ENCODE measurements at places on chromosomes 6 and 20.

DNA sequence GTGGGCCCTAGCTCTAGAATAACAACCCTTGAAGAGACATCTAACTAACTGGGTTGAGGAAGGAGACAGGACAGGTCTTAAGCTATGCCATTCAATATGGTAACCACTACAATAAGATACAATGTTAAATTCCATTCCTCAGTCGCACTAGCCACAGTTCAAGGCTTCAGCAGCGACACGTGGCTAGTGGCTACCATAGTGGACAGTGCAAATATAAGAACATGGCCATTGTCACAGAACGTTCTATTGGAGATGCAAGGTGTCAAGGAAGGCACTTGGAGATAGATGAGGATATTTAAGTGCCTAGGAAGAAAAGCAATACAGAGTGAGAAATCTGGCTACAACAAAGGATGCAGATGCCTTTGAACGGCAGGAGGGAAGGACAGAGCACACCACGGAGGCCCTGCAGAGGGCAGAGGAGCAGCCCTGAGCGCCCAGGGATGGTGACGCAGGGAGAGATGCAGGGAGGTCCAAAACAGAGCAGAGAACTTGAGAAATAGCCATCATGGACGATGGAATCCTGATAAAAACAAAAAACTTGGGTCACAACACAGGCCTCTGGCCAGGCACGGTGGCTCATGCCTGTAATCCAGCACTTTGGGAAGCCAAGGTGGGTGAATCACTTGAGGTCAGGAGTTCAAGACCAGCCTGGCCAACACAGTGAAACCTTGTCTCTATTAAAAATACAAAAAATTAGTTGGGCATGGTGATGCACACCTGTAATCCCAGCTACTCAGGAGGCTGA lies 140.7 kb downstream of the ZMYND8 start:
- no peak for DNase-seq
- no peaks in the 10 kb centered on the region for H3K4me1 ChIP-seq
- H3K27me3 ChIP-seq: no peaks in the 10 kb centered on the region
- no peak overlapping the region for H3K27ac ChIP-seq

- H3K36me3 ChIP-seq: peaks cover 12% of the 10 kb centered on the region
- no peak overlapping the region for H3K27ac ChIP-seq
- no peaks in the 10 kb centered on the region for H3K4me1 ChIP-seq
- no peaks in the 10 kb centered on the region for H3K27me3 ChIP-seq
- DNase-seq: no peak
- no peak overlapping the region for H3K4me3 ChIP-seq
Measured at GRCh38 chr6:100035873-100036653, 42.0 kb upstream of the MCHR2 start.

- no peaks in the 10 kb centered on the region for H3K4me1 ChIP-seq
- H3K27me3 ChIP-seq: no peaks in the 10 kb centered on the region
- no peak overlapping the region for H3K4me3 ChIP-seq
- DNase-seq: no peak
- H3K27ac ChIP-seq: no peak overlapping the region
Measured at GRCh38 chr6:167505782-167506181, 180.9 kb downstream of the TTLL2 start.

DNA sequence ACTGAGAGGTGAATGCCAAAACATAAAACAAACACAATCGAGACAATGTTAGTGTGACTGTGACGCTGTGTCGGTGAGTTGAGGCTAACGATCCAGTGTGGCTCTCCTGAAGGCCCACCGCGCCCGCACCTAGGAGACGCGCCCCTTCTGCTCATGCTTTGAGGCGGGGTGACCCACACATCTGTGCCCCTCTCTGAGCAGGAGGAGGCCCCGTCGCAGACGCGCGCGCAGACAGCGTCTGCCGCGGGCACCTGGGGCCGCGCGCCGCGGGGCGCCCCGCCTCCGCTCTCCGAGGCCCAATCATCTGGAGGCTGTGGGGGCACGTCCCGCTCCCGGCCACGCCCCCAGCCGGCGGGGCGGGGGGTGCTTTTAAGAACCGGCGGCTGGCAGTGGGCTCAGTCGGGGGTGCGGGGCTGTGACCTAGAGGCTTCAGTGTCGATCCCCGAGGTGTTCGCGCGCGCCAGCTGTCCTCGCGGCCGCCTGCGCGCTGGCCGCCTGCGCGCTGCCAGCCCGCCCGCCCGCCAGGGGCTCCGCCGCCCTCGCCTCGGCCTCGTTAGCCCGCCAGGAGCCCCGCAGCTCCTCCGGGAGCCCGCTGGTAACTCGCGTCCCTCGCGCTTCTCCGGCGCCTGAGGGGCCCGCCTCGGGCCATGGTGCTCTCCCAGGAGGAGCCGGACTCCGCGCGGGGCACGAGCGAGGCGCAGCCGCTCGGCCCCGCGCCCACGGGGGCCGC lies at the start of gene SLC16A10:
TSS of gene SLC16A10 (plus strand) at position 398 of the 730 bp plus-strand sequence. CDS start at position 648, 250 bp downstream.
- H3K27me3 ChIP-seq: no peaks in the 10 kb centered on the region
- peak; percentile 87 for DNase-seq
- H3K27ac ChIP-seq: no peak within 1 kb of the TSS
- H3K4me1 ChIP-seq: peaks cover 6% of the 10 kb centered on the region
- H3K4me3 ChIP-seq: peak within 1 kb of the TSS; percentile 94

GRCh38 chr6:21367148-21367547 lies 226.4 kb upstream of the SOX4 start:
- no peak overlapping the region for H3K4me3 ChIP-seq
- H3K27me3 ChIP-seq: no peaks in the 10 kb centered on the region
- H3K36me3 ChIP-seq: peaks cover 5% of the 10 kb centered on the region
- H3K27ac ChIP-seq: no peak overlapping the region
- no peaks in the 10 kb centered on the region for H3K4me1 ChIP-seq
- DNase-seq: no peak

- no peaks in the 10 kb centered on the region for H3K36me3 ChIP-seq
- H3K4me1 ChIP-seq: peaks cover 11% of the 10 kb centered on the region
- peak; percentile 50 for DNase-seq
- H3K27me3 ChIP-seq: no peaks in the 10 kb centered on the region
- no peak overlapping the region for H3K27ac ChIP-seq
Measured at GRCh38 chr20:574297-574942, 30.8 kb upstream of the CSNK2A1 start.

GRCh38 chr6:87572883-87573282 lies 16.9 kb downstream of the RARS2 start:
- no peak overlapping the region for H3K4me3 ChIP-seq
- no peak for DNase-seq
- H3K4me1 ChIP-seq: peaks cover 2% of the 10 kb centered on the region
- peaks cover 13% of the 10 kb centered on the region for H3K36me3 ChIP-seq

Measured in H9 (cell line).